Activated CD8-positive, alpha-beta memory T cell treated with anti-CD3 and anti-CD28 coated beads for 1 hour (primary cell): ENCODE measurements at places on chromosomes 7 and 10.

DNA sequence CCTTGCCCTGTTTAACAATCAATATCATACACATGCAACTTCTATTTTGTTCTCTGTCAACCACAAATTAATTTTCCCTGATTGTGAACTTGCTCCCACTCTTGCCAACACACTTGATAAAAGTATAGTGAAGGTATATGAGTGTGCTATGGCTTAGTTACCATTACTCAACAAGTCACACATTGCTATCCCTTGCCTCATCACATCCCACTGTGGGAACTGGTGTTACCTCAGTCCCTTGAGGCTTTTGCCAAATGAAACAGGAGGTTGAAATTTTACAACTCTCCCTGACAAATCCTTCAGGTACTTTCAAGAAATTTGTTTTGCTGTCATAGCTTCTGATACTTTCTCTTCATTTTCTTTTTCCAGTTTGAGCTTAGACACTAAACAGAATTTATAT, 472.5 kb upstream of the SEMA3D start:
- no peak for DNase-seq

DNA sequence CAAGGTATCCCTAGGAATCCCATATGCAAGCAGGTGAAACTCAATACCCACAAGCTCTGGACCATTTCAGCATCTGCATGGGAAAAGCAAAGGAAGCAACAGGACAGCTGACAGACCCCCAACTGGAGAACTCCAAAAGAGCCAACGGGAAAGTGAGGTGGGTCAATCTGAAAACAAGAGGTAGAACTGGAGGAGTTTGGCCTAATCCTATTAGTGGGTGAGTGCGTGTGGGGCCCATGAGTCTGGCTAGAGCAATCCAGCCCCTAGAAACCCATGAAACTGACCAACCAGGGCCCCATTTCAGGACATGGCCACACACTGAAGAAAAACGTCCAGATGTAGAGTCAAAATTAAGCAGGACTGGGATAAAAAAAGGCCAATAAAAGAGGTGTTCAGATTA, 26.6 kb upstream of the WNT8B start:
- DNase-seq, result no peak

- DNase-seq, result no peak
These were observed 102.4 kb downstream of the LRRC4 start for GRCh38 chr7:127928852-127929251.

GRCh38 chr7:105198223-105198622, 184.2 kb downstream of the KMT2E start:
- DNase-seq, result no peak

GRCh38 chr7:105136221-105136620, 122.2 kb downstream of the KMT2E start:
- DNase-seq, result no peak

- no peak for DNase-seq
These were observed 19.7 kb upstream of the BNIP3 start for GRCh38 chr10:132001238-132001972.

- no peak for DNase-seq
These were observed 397.7 kb upstream of the NFE2L3 start for GRCh38 chr7:25754333-25754732.

- DNase-seq, result no peak
These were observed 1.8 kb upstream of the AKR1C3 start for GRCh38 chr10:5092375-5092774.

DNA sequence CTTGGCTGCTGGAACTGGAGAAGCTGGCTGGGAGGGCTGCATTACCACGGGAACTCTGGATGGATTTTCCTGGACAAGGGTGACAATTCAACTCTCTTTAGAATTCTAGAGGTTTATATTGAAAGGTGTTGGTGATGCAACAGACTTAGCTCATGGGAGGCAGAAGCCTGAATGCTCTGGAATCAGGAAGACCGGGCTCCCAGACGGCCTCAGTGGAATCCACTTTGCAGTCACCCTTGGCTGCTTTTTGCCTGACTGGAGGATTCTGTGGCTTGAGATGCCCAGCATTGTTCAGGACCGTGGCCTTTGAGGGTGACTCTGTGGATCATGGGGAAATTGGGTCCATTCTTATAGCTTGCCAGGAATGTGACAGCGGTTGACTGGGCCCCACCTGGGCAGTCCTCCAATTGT, 32.3 kb downstream of the PYROXD2 start:
- DNase-seq, result no peak

DNA sequence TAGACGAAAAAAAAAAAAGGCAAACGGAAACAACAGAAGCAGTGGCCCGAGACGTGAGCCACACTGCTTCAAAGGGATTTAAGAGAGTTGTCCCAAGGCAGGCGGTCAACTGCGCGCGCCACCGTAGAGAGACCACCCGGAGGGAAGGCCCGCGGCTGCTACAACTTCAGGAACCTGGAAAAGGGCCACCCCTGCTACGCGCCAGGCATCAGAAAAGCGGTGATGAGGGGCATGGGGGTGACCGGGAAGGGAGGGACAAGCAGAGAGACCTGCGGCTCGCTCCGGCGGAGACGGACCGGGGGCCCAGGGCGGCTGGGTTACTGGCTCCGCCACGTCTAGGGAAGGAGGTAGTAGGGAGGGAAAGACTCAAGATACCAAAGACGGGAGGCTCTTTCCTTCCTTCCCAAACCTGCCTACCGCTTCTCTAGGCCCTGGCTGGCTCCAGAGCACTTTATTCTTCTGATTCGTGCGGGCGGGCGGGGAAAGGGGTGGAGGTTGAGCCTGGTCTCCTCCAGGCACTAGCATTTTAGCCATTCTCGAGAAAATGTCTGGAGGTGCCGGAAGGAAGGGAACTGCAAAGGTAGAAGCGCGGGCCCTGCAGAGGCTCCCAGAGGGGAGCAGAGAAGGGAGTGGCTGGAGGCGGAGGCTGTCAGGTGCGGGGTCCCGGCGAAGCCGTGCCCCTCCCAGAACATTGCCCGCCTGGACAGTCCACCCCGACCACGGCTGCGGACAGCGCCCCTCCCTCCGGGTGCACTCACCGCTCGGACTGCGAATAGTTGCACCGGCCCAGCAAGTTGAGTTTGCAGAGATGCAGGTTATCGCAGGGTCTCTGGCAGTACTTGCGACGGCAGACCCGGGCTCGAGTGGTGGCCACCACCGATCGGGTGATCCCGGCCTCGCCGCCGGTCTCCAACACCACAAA, 993 bp downstream of the ZC3HAV1 start:
- no peak for DNase-seq

- DNase-seq, result no peak
These were observed 49.3 kb upstream of the GNA12 start for GRCh38 chr7:2893411-2893861.

- DNase-seq, result no peak
These were observed 4.3 kb downstream of the YWHAG start for GRCh38 chr7:76354516-76354915.

GRCh38 chr10:66737241-66737640, 188.6 kb upstream of the LRRTM3 start:
- no peak for DNase-seq

- DNase-seq, result no peak
These were observed 121.1 kb downstream of the VWC2 start for GRCh38 chr7:49894543-49894942.

DNA sequence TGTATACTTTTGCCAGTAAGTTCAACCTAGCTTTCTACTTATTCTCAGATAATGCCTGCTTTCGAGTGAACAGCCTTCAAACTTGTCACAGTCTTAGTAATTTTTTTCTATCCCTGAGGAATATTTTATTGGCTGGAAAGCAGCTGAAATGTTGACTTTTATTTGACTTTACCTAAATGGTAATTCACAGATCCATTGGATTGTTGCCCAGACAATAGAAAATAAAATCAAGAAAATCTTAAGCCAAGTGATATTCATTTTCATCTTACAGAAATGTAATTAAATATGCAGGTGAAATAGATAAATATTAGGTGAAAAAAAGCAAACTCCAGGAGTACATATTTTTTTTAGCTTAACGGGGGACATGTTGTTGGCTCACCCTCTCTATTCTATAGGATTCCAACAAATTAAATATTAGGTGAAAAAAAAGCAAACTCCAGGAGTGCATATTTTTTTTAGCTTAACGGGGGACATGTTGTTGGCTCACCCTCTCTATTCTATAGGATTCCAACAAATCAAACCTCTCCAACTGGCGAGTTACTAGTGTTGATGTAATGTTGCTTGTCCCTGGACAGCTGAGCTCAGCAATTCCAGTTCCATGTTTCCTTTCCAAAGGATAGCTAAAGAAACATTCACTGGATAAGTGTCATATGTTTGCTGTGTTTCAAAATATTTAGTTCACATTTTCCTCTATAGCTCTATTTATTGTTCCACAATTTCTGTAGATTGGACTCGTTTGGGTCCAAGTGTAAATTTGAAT, 4.2 kb downstream of the TMEM26 start:
- DNase-seq, result no peak

- DNase-seq, result no peak
These were observed 16.8 kb upstream of the LRRC72 start for GRCh38 chr7:16509829-16510228.

DNA sequence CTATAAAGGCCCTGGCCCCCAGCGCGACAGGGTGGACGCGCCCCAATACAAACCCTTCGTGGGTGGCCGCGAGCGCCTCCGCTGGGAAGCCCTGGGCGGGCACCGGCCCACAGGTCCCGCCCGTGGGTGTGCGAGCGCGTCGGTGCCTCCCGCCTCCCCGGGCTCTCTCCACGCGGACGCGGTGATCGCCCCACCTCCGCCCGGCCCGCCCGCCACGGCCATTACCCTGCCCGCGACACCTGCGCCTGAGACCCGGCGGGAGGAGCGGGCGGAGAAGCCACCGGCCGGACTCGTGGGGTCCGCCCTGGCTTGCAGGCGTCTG, 81.2 kb downstream of the PAX2 start:
- DNase-seq, result no peak

DNA sequence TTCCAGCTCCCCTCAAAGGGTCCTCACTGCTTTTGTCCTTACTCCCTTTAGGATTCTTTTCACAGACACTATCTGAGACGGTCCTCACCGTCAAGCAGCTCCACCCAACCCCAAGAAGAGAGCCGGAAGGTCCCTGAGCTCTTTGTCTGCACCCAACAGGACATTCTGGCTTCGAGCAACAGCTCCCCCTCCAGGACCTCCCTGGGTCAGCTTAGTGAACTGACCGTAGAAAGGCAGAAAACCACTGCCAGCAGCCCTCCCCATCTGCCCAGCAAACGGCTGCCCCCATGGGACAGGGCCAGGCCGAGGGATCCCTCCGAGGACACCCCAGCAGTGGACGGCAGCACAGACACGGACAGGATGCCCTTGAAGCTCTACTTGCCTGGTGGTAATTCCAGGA, 19.9 kb downstream of the MINDY4 start:
- no peak for DNase-seq

DNA sequence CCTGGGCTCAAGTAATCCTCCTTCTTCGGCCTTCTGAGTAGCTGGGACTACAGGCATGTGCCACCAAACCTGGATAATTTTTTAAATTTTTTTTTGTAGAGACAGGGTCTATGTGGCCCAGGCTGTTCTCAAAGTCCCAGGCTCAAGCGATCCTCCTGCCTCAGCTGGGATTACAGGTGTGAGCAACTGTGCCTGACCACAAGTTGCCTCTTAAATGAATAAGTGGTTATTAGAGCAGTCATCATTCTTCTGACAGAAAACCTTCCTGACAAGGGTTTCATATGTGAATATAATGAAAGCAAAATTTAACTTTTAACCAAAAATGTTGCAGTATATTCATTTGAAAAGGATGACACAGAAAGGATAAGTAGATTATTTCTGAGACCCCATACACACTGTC, 532.5 kb downstream of the GRM8 start:
- DNase-seq, result no peak

- no peak for DNase-seq
These were observed 96.1 kb upstream of the BMPER start for GRCh38 chr7:33809228-33809627.

DNA sequence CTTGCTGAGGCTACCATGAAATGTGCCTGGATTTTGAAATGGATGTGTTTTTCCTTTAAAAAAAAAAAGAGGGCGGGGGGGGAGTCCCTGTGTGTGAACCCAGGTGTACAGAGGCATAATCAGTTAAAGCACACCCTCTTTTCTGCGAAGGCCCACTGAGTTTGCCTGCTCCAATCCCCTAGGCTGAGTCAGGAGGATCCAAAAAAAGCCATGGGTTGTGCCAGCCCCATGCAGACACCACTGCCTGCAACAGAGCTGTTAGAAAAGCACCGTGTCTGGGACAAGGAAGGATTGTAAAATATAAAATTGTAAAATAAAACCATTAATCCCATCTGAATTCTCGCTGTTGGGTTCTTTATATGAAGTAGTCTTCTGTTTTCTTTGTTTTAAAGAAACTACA, 217.9 kb downstream of the ADAM12 start:
- DNase-seq, result no peak

- DNase-seq, result no peak
These were observed 552 bp downstream of the IL15RA start for GRCh38 chr10:5976512-5977470.
